ENCODE measurements at places on chromosomes 6 and 20.
A peak's percentile ranks its signal among the peaks of the same experiment; 100 is the strongest.

DNA sequence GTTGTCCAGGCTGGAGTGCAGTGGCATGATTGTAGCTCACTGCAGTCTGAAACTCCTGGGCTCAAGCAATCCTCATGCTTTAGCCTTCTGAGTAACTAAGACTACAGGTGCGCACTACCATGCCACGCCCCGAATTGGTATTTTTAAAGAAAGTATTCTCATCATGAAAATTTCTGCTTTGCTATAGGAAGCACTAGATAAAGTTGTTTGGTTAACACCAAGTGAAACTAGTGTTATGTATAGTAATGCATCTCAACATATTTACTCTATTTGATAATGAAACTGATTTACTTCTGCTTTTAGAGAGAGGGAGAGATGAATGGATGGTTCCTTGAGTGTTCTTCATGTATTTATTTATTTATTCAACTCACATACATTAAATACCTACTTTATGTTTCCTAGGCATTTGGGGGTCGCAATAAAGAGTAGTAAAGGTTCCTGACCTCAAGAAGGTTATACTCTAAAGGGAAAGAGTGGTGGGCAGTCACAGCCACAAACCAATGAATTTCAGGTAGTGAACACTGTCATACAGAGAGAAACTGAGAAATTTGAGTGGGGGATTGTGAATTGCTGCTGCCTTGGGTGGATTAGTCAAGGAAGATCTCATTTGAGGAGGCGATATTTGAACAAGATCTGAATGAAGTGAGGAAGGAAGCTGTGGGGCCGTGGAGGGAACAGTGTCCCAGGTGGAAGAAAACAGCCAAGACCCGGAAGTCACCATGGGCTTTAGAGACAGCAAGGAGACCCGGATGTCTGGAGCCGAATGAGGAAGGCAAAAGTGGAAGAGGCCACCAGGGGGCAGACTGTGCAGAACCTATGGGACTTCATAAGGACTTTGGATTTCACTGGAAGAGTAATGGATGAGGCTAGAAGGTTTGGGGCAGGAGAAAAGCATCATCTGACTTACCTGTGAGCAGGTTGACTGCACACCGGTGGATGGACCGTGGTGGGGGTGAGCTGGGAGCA is 185.6 kb downstream of the TSHZ2 start:
- H3K36me3 ChIP-seq, result no peaks in the 10 kb centered on the region
- DNase-seq, result peak; percentile 87
- H3K27ac ChIP-seq, result no peak overlapping the region
- H3K27me3 ChIP-seq, result no peaks in the 10 kb centered on the region
- no peaks in the 10 kb centered on the region for H3K4me1 ChIP-seq

GRCh38 chr6:40409716-40410397 is 177.3 kb downstream of the LRFN2 start:
- H3K36me3 ChIP-seq, result no peaks in the 10 kb centered on the region
- H3K4me1 ChIP-seq, result peaks cover 9% of the 10 kb centered on the region
- no peak overlapping the region for H3K4me3 ChIP-seq
- no peaks in the 10 kb centered on the region for H3K27me3 ChIP-seq

- no peaks in the 10 kb centered on the region for H3K4me1 ChIP-seq
- no peaks in the 10 kb centered on the region for H3K27me3 ChIP-seq
- DNase-seq, result peak; percentile 71
- H3K4me3 ChIP-seq, result no peak overlapping the region
Observed at GRCh38 chr20:23235173-23236027, 115.2 kb upstream of the NXT1 start.

GRCh38 chr6:3266170-3266569 is 7.4 kb downstream of the PSMG4 start:
- DNase-seq, result no peak
- H3K27me3 ChIP-seq, result no peaks in the 10 kb centered on the region
- no peak overlapping the region for H3K4me3 ChIP-seq
- H3K36me3 ChIP-seq, result peaks cover 32% of the 10 kb centered on the region
- no peak overlapping the region for H3K27ac ChIP-seq

GRCh38 chr6:153210083-153210482 is 79.0 kb upstream of the RGS17 start:
- no peaks in the 10 kb centered on the region for H3K27me3 ChIP-seq
- H3K27ac ChIP-seq, result no peak overlapping the region
- H3K36me3 ChIP-seq, result no peaks in the 10 kb centered on the region

DNA sequence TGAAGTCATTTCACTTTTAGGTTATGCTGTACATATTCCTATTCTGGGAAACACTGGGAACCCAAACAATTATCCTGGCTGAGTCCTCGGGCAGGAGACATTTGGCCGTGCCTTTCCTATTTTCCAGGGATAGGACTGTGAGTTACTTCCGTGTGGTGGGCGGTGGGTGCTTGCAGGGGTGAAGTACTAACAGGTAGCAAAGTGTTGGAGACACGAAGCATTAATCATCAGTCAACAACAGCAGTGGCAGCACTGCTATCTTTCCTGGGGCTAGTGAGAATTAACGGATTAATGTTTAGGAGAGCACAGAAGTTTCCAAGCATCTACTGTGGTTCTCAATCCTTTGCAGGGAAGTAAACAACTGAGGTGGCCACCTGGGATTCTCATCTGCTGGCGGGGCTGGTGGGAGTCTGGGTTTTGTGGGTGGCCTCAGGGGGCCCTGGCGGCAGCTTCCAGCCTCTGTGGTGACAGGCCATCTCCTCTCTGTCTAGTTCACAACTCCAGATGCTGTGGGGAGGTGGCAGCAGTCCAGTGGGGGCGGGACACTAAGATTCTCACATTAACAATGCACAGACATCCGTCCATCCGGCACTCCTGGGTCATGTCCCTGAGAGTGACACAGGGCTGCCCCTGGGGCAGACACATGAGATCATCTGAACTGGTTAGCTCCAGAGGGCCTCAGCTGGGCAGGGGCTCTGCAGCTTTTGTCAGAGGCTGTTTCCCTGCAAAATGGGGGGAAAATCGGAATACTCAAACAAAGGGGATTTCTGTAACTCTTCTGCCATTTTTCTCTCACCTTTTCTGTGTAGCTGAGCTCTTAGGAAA is 90.9 kb downstream of the GJA10 start:
- H3K4me1 ChIP-seq, result no peaks in the 10 kb centered on the region
- H3K36me3 ChIP-seq, result no peaks in the 10 kb centered on the region
- no peak overlapping the region for H3K27ac ChIP-seq
- DNase-seq, result no peak

All from H1 (cell line).